ENCODE measurements at places on chromosomes 2 and 18.

GRCh38 chr2:11080253-11081115 lies 74.8 kb upstream of the SLC66A3 start:
- no peak for DNase-seq

GRCh38 chr2:26346454-26347053 lies at the start of gene ADGRF3:
Gene ADGRF3, minus strand, starts transcription at chr2:26346789. Its CDS starts 555 bp downstream, at chr2:26346234.
- peak; percentile 56 for DNase-seq

DNA sequence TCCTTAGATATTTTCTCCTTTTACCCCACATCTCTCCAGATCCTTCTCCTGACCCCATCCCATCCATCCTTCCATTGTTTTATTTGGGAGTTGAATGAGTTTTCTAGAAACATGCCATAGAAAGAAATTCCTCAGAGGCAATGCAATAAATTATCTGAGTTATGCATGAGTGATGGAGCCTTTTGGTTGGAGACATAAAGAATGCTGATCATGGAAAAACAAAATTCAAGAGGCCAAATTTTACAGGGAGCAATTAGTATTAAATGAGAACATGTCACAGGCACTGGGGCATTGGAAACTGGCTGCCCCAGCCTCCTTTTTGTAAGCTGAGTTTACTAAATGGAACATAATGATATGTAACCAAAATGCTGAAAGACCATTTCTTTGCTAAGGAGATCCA lies 74.2 kb upstream of the LCLAT1 start:
- no peak for DNase-seq

GRCh38 chr2:178328037-178328436 lies 122.9 kb downstream of the PRKRA start:
- DNase-seq = no peak

- no peak for DNase-seq
These were observed 308.9 kb upstream of the ATP5MC3 start for GRCh38 chr2:175490360-175490791.

DNA sequence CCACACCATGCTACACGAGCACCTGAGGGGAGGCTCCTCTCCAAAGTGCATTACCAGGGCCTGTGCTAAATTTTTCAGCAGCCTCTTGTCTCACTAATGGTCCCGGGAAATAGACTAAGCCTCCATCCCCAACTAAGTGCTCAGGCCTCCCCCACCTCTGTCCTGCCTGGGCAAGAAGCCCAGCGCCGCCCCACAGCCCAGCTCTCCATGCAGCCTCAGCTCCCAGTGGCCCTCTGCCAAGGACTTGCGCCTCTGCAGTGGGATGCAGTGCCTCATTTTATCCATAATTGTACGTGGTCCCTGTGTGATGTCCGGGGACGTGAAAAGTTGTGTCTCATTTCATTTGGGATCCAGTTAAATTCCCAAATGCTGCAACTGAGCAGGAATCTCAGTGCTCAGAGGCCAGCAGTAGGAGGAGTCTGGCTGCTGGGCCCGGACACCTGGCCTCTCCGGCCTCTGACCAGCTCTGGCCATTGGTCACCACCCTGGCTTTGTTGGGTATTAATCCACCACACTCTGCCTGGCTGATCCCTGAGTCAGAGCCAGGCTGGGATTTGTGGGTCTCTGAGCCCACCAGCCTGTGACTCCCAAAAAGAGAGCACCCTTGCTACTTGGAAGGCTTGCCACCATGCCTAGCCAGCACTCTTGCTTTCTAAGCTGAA lies 11.4 kb upstream of the STEAP3 start:
- DNase-seq = no peak

GRCh38 chr2:7593360-7593759 lies 676.1 kb downstream of the RNF144A start:
- no peak for DNase-seq

- DNase-seq = no peak
These were observed 528.3 kb downstream of the CMPK2 start for GRCh38 chr2:6337472-6337820.

GRCh38 chr2:68741805-68742306 lies 7.2 kb downstream of the ARHGAP25 start:
- DNase-seq = no peak

- no peak for DNase-seq
These were observed 2.1 kb upstream of the CHCHD5 start for GRCh38 chr2:112582314-112582746.

- no peak for DNase-seq
These were observed 425.1 kb downstream of the RND3 start for GRCh38 chr2:150062416-150062815.

GRCh38 chr2:208040199-208041171 lies 15.2 kb upstream of the PLEKHM3 start:
- peak; percentile 74 for DNase-seq

DNA sequence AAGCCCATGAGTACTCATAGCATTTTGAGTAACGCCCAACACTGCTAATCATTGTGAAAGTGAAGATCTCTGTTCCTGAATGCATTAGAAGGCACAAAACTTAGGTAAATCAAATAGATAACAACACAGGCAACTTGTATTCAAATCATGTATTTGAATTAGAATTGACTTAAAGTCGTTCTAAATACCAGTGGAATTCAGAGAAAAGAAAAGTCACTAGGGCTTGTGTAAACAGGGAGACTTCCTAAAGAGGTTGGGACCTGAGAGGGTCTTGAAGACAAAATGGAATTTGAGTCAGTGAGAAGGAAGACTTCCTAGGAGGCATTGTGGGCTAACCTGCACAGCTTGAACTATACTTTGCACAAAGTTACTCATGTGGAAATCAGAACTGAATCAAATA lies 127.2 kb downstream of the CTNNA2 start:
- no peak for DNase-seq

DNA sequence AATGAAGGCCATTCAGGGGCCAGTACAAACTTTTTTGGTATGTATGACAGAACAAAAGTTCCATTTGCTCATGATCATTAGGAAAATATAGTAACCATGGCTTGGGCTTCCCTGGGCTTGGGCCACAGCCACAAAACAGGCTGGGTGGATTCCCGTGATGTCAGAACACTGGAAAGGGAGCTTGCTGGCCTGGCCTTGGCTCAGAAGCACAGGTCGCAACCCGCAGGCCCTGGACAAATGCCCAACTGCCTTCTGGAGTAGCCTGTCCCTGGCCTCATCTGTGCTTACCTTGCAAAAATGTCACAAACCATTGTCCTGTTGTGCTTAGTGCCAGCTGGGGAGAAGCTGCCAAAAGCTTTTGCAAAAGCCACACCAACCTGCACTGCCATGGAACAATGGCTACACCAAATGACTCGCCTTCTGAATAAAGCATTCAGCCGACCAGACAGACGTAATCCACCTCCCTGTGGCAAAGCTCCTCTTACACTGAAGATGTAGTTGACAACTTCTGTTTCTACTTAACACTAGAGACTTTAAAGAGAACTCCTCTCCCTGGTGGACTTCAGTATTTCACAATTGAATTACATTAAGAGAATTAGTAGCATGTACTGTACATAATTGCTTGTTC lies 125.5 kb downstream of the ANKRD44 start:
- DNase-seq = no peak

- DNase-seq = no peak
These were observed 29.0 kb downstream of the CFAP210 start for GRCh38 chr2:169664978-169665930.

GRCh38 chr2:173968551-173968950 lies 3.4 kb upstream of the SP3 start:
- no peak for DNase-seq

GRCh38 chr2:236705295-236706105 lies 135.9 kb downstream of the ACKR3 start:
- DNase-seq = no peak

GRCh38 chr2:213166109-213166508 lies 14.7 kb upstream of the IKZF2 start:
- no peak for DNase-seq

DNA sequence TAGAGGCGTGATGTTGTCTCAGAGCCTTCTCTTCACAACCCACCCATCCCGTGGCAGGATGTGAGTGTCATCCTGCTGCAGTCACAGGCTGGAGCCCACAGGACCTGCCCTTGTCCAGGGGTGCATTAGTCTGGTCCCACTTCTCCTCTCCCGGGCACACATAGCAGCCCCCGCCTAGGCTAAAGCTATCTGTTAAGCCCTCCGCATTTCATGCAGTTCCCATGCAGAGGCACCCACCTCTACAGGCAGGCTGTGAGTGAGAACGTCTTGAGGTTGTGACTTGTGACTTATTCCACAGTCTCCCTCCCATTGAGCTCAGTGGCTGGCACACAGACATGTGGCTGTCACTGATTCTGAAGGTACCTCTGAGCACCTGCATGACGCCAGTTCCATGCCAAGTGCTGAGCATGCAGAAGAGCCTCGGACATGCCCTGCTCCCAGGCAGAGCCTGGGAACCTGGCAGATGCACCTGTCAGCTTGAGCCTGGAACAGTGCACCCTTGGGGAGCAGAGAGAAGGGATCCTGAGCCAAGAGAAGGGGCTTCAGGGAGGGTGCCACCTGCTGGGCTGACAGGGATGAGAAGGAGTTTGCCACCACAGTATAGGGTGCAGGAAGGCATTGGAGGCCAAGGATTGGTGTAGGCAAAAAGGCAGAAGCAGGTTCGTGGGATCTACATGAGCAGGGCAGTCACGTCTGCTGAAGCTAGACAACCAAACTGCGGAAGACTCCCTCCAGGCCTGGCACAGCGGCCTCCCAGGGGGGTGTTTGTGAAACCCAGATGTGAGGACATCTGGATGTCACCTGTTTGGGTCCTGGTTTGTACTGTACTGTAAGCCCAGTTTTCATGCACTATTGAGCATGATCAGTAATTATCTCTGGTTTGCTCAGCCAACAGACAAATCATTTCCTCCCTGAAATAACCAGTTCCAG lies 213.6 kb downstream of the GLI2 start:
- DNase-seq = no peak

DNA sequence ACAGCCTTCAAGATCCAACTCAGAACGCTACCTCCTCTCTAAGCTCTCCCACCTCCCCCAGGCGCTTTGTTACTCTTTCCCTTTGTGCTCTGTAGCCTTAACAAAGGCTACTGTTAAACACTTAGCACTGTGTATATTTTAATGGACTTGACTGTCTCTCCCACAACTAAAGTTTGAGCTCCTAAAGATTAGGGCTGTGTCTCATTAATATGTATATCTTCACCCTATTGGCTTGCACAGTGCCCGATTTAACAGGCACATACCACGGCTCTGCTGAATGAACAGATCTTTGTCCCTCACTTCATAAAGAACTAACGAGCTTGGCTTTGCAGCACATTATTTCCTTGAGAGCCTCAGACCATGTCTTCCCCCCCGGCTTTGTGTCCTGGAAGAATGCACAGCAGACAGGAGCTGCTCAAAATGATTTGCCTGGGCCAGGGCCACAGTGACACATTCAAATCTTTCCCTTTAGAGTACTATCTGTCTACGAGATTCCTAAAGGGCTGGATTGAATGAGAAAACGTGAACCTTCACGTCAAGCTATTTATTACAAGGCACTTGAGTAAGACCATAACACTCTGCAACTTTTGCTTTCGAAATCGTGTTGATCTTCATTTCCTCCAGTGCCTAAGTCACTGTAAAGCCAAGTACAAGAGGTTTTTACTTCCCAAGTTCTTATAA lies 22.1 kb downstream of the ABHD3 start:
- DNase-seq = no peak

GRCh38 chr2:11532416-11533055 lies 1.3 kb upstream of the GREB1 start:
- DNase-seq = no peak

DNA sequence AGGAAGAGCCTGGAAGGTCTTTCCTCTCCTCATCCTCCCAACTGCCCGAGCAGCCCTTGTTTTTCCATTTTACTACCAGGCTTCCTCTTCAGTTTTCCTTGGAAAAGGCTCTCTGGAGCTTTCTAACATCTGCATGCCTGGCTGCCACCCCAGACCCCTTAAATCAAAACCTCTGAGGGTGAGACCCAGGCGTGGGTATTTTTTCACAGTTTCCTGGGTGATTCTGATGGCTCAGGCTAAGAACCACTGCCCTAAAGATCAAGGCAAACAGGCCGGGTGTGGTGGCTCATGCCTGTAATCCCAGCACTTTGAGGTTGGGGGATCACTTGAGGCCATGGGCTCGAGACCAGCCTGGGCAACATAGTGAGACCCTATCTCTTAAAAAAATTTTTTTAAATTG lies 35.4 kb downstream of the EMILIN2 start:
- no peak for DNase-seq

DNA sequence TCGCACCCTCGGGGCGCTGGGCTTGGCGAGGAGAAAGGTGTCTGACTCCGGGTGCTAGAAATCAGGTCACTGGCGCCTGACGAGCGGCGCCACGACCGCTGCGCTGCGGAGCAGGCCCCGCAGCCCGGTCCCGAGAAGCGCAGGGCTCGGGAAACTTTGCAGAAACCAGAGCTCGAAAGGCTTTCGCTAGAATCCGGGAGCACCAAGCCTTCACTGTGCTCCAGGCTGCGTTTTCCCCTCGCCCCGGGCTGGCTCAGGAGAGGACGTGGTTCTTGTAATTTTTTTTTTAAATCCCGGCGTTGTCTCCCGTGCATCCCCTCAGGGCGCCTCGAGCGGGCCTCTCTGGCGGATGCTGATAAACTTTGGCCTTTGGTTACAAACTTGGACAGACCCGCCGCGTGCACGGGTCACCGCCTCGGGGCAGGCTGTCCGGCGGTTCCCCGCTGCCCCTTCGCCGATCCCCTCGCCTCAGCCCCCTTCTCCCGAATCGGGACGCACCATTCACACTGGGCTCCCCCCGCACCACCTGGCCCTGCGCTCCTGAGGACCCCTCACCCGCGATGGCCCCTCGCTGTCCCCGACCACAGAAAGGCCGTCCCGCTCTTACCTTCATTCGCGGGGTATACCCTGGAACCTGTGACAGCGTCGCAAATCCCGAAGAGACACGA lies 419 bp downstream of the EPHA4 start:
- DNase-seq = no peak

DNA sequence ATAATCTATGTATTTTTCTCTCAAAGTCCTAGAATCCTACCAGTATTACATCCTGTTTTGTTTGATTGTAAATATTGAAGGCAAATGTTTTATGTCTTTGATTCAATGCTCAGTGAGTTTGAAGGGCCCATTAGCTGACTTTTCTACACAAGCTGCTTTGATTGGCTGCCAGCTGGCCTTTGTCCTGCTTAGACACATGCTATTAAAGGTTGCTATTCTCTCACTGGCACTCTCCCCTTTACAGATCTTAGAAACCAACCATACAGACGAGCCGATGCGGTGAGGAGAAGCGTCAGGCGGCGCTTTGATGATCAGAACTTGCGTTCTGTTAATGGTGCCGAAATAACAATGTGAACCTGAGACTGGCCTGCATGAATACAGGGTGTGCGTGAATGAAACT lies 69.7 kb downstream of the PRPF40A start:
- DNase-seq = no peak

DNA sequence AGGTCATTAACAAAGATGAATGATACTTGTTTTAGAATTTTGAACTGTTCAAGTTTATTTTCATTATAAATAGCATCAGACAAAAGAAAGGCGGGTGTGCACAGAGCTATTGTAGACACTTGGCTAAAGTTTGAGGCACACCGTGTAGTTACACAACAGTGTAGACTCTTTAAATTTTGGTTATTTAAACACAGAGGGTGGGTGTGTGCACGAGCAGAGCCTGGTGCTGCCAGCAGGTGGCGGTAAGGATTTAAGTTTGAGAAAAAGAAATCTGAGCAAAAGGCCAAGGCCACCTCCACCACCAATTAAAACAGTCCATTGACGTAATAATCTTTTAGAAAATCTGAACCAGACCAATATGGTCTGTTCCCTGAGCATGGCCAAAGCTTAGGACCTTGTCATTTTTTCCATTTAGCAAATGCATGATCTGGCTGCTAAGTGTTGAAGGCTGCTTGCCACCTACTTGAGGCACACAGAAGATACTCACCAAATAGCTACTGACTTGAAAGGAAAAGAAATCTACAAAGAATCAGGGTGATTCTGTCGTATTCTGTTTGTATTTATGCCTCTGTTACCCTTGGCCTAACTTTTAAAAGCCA lies 14.3 kb downstream of the COPS7B start:
- DNase-seq = no peak

- DNase-seq = no peak
These were observed 164.9 kb downstream of the BABAM2 start for GRCh38 chr2:28055325-28055970.

Data from stimulated activated CD4-positive, alpha-beta T cell treated with anti-CD3 and anti-CD28 coated beads, TNF-alpha, amount 100 ng/mL, for 48 hours (primary cell).